GM18507 (cell line): ENCODE measurements at places on chromosomes 3 and 15.

- no peak for DNase-seq
These were observed 16.3 kb upstream of the A4GNT start for GRCh38 chr3:138148503-138148902.

DNA sequence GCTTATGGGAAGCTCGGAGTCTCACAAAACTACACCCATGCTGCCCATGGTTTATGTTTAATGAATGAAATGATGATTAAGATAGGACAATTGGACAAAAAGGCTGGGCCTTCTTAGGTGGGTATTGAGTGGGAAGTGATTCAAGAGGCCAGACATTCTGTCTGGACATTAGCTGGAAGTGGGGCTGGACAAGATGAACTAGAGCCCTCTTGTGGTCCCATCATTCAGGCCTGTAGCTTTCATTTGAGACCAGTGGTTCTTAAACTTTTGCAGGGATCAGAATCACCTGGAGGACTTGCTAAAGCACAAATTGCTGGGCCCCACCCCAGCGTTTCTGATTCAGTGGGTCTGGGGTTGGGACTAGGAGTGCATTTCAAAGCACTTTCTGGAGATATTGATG, 290.4 kb upstream of the CTDSPL start:
- DNase-seq = no peak

GRCh38 chr3:113006359-113007056, 15.7 kb downstream of the GTPBP8 start:
- no peak for DNase-seq

GRCh38 chr3:1600206-1600605, 498.5 kb upstream of the CNTN4 start:
- no peak for DNase-seq

DNA sequence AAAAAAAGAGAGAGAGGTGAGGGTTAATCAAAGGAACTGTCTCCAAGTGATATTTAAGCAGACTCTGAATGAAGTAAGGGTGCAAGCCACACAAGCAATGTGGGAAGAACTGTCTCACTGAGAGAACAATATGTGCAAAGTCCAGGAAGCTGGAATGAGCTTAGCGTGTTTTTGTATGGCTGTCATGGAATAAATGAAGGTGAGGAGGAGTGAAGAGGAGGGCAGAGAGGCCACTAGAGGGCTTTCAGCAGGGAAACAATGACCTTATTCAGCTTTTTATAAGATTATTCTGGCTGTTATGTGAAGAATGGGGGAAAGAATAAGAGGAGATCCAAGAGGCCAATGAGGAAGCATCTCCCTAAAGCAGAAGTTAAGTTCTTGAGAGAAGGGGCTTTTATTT, 86.9 kb upstream of the COL8A1 start:
- DNase-seq = no peak

DNA sequence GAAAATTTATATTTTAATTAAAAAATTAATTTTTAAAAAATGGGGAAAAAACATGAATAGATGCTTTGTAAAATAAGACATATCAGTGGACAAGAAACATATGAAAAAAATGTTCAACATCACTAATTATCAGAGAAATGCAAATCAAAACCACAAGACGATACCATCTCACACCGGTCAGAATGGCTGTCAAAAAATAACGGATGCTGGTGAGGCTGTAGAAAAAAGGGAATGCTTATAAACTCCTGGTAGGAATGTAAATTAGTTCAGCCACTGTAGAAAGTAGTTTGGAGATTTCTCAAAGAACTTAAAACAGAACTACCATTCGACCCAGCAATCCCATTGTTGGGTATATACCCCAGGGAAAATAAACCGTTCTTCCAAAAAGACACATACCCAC, 93.8 kb downstream of the XRN1 start:
- no peak for DNase-seq

- no peak for DNase-seq
These were observed 14.6 kb downstream of the USP3 start for GRCh38 chr15:63519041-63519440.

DNA sequence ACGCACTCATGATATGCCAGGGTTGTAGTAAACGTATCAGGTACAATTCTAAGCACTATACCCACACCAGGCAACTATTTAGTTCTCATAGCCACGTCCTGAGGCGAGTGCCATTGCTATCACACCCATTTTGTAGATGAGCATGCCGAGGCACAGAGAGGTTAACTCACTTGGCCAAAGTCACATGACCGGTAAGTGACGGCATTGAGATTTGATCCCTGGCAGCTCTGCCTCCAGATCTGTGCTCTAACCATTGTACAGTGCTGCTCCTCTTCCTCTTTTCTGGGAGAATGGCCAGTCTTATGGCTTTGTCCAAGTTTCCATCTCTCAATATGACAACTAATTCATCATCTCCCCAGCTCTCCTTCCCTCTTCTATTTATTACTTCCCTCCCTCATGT, 18.9 kb upstream of the ATP2B2 start:
- DNase-seq = no peak

DNA sequence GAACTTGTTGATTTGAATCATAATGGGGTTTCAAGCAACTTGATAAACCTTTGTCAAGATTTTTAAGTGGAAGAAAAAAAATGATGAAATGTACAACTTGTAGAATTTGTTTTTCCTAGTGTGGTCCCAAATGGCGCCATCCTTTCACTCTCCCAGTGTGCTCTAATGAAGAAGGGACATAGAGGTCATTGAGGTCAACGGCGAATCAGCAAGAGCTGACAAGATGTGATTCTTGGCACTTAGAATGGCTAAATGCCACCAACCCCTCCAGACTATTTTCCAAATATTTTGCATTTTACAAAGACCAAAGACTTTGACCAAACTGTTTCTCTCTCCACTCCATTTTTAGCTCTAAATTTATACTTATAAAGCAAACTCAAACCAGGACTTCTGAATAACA, 320.2 kb upstream of the MME start:
- DNase-seq = no peak
